Fibroblast of skin of left quadriceps (primary cell): ENCODE measurements at places on chromosomes 5 and 9.
A peak's percentile ranks its signal among the peaks of the same experiment; 100 is the strongest.

DNA sequence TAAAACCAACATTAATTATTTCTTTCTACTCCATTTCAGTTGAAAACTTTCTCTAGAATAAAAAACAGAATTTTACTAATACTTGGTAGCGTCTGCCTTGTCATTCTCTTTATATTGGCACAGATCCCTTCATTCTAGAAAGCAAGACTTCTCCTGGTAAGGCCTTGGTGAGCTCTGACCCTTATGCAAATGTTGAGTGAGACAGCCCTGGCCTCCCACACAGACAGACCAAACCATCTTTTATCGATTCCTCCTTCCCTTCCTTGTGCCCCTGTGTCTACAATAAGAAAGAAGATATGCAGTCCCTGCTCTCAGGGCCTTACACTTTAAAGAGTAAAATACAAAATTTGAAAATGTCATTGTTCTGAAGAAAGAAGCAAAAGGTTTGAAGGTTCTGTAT, 262.2 kb downstream of the EFNA5 start:
- no peak for DNase-seq

DNA sequence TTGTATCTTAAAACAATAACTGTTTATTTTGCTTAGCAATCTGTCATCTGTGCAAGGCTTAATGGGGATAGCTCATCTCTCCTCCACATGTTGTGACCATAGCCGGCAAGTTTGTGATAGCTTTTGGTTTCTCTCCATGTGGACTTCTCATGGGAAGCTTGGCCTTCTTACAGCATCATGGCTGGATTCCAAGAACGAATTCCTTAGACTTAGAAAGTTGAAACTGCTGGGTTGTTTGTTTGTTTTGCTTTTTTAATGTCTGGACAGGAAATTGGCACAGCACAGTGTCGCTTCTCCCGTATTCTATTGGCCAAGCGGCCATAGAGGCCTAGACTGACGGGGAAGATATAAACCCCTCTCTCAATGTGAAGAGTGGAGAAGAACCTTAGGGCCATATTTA, 61.0 kb upstream of the PRDM9 start:
- peak; percentile 8 for DNase-seq

DNA sequence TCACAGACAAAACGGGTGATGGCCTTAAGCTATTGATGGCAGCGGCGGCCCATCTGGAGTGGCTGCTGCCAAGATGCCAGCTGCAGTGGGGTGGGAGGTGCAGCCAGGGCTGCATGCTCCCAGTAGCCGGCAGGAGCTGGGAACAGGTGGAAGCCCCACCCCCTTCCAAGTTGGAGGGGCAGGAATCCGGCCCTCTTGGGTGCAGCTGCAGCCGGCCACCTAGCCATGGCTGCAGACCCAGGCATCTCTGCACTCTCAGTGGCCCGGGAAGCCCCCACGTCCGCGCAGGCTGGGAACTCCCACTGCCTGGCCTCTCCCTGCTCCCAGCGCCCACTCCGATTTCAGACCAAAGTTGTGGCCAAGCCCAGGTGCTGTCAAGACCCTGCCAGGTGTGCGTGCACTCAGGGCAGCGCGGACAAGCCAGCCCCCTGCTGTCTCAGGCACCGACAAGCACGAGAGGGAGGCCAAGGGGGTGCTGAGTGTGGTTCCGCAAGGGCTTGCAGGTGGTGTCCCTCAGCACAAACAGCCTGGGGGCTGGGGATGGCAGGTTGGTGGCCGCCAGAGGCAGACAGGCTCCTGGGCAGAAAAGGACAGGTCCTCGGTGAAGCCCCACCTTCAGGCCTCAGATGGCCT, 115.1 kb upstream of the TSLP start:
- no peak for DNase-seq

GRCh38 chr9:2469681-2470221, 151.8 kb upstream of the VLDLR start:
- DNase-seq = no peak

- no peak for DNase-seq
These were observed 45.4 kb downstream of the NACC2 start for GRCh38 chr9:136049491-136050265.

DNA sequence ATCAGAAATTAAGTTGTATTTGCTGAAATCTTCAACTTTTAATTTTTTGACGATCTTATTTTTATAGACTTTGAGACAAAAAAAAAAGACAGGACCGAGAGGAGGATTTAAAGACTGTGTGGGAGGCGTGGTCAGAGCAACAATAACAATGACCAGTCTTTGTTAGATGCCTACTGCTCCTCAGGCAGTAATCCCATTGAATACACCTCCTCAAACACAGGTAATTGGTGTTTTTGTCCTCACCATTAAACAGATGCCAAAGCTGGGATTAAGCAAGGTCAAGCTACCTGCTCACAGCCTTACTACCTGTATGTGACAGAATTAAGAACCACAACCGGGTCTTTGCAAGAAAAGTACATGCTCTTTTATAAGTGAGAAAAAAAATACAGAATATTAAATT, 233.3 kb upstream of the GRAMD2B start:
- no peak for DNase-seq

DNA sequence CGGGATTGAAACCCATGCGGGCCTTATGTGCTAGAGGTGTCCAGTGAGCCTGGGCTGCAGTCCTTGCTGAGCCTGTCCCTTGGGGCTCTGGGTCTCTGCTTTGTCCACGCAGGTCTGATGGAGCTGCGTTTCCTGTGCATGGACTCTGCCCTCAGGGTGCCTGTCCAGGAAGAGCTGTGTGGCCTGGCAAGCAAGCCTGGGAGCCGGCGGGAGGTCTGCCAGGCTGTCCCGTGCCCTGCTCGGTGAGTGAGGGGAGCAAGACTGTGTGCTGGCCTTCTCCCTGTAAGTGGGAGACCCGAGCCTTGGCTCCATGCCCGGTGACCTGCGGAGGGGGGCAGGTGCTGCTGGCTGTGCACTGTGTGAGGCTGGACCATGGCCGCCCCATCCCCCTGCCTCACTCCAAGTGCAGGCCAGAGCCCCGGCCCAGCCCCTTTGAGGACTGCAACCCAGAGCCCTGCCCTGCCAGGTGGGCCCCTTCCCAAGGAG, 11.2 kb upstream of the CACFD1 start:
- DNase-seq = no peak

GRCh38 chr5:39257554-39257953, 38.2 kb upstream of the FYB1 start:
- DNase-seq = no peak

DNA sequence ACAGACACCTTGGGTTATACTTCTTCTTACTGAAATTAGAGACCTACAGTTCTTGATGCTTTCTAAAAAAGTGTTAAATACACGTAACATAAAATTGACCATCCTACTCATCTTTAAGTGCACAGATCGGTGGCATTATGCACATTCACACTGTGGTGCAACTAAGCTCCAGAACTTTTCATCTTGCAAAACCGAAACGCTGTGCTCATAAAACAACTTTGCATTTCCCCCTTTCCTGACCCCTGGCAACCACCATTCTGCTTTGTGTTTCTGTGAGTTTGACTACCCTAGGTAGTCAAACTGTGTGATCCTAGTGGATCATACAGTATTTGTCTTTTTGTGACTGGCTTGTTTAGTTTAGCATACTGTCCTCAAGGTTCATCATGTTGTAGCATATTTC, 3.9 kb downstream of the MVB12B start:
- DNase-seq = no peak

GRCh38 chr9:6409811-6410210, 3.2 kb upstream of the UHRF2 start:
- DNase-seq = no peak

GRCh38 chr9:126689027-126689825, 75.5 kb downstream of the LMX1B start:
- DNase-seq = no peak

DNA sequence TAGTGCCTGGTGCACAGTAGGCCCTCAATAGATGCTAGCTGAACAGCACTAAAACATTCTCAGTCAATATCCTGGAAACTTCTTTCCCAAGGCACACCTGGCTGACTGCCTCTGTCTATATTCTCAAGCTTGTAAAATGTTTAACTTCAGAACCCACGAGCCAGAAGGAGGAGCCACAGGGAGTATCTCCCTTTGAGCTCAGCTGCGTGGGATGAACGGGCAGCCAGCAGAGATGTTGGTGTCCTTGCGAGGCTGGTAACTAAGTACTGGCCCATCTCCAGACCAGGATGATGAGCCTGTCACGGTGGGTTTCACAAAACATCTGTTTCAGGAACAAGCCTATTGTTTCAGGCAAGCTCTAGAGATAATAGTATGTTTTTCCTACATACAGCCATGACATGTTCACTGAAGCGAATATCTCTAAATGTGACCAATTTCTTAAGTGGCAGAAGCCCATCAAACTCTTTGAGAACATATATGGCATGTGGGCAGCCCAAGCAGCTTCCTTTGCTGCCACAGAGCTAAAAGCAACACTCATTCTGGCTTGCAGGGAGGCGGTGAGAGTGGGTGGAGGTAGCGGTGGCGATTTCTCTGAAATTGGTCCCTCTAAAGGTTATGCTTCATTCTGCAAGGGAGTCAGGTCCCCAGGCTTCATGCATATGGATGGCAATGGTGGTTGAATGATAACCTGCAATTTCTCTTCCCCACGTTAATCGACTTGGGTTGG, 206.2 kb downstream of the TTLL11 start:
- no peak for DNase-seq

- no peak for DNase-seq
These were observed 717.1 kb downstream of the SEMA5A start for GRCh38 chr5:8828596-8829322.

- DNase-seq = no peak
These were observed 10.5 kb downstream of the TMEM174 start for GRCh38 chr5:73183481-73183891.

GRCh38 chr5:157857816-157858526, 974 bp downstream of the CLINT1 start:
- DNase-seq = no peak

- no peak for DNase-seq
These were observed 213.5 kb downstream of the FOXD4L6 start for GRCh38 chr9:40914772-40915659.

DNA sequence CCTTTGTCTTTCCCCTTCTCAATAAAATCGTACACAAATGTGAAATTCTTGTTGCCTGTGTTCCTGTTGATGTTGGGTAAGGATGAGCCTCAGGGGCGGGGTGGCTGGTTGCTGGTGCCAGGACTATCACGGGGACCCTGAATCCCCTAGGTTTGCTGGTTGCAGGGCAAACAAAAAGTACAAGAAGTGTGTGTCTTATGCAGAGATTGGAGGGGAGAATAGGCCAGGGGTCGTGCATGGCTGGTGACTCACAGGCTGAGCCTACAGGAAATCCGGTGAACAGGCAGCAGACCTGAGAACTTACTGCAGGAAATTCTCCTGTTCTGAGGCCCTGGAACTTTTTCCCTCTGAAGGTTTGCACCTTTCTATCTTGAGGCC, 5.5 kb downstream of the ANXA2R start:
- no peak for DNase-seq

DNA sequence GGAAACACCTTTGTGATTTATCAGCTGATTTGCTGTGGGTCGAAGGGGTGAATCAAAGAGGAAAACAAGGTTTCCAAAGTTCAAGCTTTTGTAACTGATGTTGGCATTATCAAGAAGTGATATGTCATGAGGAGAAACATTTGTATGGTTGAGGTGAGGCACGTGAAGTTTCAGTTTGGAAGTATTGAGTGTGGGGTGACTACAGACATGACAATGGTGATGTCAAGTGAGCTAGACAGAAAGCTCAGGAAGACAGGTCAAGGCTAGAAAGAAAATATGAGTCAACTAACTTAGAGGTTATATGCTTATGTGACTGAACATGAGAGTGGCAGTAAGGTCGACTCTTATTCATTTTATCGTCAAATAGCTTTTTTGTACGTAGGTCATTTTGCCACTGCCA, 99.1 kb downstream of the RAB3C start:
- DNase-seq = no peak

DNA sequence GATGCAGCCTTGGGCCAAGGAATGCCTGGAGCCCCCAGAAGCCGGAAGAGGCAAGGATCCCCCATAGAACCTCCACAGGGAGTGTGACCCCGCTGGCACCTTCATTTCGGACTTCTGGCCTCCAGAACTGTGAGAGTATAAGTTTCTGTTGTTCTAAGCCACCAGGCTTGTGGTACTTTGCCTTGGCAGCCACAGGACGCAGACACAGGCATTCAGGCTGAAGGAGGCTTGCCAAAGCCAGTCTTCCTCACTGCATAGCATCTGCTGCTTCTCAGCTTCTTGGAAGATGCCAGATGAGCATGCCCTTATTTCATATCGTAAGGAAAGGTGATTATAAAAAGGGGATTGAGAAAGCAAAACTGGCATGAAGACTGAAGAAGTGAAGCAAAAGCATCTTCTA, 61.1 kb upstream of the TAS2R1 start:
- no peak for DNase-seq

DNA sequence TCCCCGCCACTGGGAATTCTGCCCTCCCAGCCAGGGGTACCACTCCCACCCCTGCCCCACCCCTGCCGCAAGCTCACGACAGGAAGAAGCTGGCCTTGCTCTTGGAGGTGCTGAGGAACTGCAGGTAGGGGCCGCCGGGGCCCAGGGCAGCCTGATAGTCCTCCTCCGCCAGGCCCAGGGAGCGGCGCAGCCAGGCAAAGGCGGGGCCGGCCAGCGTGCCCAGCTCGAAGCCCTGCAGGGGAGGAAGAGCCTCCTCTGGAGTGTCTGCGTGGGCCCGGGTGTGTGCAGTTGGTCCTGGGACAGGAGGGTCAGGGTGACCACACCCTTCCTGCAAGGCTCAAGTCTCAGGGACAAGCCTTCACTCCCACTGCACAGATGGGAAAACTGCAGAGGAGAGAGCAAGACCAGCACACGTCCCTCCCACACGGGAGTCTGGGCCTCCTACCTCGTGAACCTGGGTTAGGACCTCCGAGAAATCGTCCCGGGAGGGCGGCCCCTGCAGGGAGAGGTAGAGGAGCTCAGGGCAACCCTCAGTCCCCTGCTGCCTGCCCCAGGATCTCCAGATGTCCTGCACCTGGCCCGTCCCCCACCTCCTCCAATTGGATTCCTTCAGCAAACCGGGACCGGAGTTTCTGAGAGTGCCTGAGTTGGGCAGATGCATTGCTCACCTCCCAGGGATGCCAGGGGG, 2.4 kb downstream of the PIP5KL1 start:
- DNase-seq = no peak
